Fibroblast of upper back skin (primary cell): ENCODE measurements at places on chromosomes 12 and 14.

DNA sequence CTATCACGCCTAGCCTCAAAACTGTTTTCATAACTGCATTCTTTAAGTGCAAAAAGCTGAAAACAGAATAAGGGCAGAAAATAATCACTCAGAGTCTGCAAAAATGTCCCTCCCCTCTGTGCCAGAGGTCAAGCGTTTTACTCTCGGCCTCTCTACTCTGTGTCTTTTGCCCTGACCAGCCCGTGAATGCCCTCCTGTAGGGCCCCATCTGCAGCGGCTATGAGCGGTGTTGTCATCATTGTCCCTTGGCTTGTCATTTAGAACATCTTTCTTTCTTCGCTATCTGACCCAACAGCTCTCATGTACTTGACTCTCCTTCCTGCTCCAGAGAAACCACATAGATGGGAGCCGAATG is 21.7 kb downstream of the ELK3 start:
- DNase-seq, result no peak

DNA sequence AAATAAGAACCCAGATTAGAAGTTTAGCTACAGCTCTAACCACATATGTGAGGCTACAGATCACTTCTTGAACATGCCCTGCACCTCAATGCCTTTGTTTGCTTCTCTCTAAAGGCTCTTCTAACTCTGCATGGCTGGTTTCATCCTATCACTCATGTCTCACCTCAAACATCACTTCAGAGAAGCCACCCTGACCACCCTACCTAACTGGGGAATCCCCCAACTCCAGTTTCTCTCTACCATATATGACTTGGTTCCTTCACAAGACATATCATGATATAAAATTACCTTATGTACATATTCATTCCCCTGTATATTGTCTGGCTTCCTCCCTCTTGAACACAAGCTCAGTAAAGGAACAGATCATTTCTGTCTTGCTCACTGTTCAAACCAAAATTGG is 250.2 kb upstream of the GRIP1 start:
- DNase-seq, result no peak

- peak; percentile 67 for DNase-seq
Observed at GRCh38 chr12:78121969-78122610, 291.4 kb downstream of the NAV3 start.

- DNase-seq, result no peak
Observed at GRCh38 chr12:113002676-113003075, 24.4 kb downstream of the OAS2 start.

DNA sequence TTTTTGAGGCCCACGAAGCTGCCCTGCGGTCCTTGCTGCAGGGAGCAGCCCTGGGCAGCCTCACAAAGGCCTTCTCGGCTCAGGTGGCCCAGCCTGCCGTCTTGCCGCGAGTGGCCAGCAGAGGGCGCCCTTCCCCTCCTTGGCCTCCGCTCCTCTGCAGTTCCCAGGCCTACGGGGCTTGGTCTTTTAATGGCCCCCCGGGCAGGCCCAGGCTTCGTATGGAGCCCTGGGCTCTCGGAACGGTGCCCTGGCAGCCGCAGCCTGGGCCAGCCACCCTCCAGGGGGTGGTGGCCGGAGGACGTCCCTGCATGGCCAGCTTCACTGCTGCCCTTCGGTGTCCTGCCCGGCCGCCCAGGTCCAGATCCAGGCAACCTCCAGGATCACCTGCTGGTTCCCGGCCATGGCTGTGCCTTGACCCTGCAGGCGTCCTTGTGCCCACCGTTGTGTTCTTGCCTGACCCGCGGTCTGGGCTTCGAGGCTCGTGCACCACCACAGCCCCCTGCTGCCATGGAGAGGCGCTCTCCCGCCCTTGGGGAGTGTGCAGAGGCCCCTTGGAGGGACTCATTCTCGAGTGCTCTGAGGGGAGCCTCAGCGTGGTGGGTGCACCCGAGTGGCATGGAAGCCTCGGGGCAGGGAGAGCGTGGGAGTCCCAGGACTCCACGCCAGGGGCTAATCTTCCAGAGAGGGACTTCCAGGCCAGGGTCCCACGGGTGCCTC is 9.4 kb downstream of the ASPG start:
- peak; percentile 18 for DNase-seq

GRCh38 chr14:25537846-25538455 is 488.0 kb upstream of the STXBP6 start:
- DNase-seq, result no peak

DNA sequence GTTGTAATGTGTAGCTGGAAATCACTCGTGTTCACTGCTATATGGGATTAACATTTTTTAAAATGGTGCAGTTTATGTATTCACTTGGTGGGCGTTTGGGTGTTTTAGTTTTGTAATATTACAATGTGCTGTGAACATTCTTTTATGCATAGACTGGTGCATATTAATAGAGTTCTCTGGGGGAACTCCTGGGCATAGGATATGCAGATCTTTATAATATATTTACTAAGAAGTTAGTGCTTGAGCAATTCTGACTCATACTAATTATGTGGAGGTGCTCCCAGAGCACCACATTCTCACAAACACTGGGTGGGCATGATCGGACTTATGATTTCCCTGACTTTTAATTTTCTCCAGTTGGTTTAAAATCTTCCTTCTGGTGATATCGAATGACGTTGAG is 342.3 kb downstream of the PDZRN4 start:
- DNase-seq, result no peak

- no peak for DNase-seq
Observed at GRCh38 chr12:115163710-115164109, 479.7 kb upstream of the TBX3 start.

DNA sequence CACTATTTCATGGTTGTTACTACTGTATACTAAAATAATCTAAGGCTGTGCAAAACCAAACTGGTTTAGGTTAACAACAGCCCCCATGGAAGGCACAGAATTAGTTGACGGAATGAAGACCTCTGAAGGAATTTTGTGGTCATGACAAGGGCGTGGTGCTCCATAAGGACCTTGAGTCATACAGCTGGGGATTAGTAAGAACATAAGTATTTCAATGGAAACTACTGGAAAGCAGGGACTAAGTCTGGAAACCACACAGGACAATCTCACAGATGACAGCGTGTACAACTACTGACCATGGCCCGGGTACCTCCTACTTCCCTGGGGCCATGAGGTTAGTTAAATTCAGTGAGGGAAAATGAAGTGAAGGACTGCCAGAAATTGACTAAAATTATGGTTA is 98.5 kb upstream of the PLEKHA5 start:
- peak; percentile 89 for DNase-seq

GRCh38 chr14:49975276-49975675 is 82.4 kb downstream of the ARF6 start:
- DNase-seq, result peak; percentile 92

GRCh38 chr12:23049180-23049579 is 424.2 kb downstream of the ETNK1 start:
- no peak for DNase-seq

DNA sequence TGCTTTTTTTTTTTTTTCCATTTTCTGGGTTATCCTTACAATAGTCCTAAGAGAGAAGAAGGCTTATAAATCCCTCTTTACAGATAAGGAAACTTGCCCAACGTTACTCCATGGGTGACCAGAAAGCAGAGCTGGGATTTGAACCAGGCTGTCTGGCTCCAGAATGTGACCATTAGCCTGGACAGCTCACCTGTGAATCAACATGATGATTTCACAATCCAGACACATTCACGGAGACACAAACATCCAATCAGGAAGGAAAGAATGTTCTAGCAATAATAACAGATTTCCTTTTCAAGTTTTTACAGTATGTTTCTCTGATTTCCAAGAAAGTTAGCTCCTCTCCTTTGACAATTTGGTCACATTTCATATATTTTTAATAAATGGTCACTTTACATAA is 118.3 kb downstream of the GALC start:
- no peak for DNase-seq

DNA sequence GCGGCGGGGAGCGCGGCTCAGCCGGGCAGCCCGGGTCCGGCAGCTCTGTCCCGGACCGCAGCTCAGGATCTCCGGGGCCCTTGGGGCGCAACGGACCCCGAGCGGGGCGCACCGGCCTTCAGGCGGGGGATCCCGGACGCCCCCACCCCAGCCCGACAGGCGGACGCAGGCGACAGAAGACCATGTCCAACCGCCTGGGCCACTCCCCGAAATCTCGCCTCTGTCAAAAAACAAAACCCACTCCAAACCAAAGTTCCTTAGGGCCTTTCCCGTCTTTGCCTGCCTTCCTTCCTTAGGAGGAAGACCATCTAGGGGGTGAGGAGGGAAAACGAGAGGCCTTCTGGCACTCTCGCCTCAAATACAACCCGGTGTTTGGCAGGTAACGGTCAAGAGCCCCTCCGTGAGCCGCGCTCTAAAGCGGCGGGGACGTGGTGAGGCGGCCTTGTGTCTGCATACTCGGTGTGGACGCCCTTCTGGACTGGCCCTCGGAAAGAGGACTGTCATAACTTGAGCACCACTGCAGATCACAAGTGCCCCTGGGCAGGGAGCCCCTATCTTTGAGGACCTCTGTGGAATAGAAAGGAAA is 604 bp downstream of the HCFC2 start:
- no peak for DNase-seq

DNA sequence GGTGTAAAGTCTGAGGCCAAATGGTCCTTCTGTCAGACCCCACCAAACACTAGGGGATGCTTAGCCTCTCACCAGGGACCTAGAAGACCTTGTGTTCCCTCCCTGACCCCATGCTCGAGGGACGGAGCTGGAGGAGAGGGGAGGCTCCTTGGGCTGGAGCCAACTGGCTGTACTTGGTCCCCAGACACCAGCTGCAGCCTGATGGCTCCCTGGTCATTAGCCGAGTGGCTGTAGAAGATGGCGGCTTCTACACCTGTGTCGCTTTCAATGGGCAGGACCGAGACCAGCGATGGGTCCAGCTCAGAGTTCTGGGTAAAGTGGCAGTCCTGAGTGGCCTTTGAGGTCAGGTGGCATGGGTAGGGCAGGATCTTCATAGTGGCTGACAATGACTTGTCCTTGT is 29.0 kb downstream of the PAPLN start:
- no peak for DNase-seq

GRCh38 chr12:111766608-111767361 is at the start of gene ALDH2:
Gene ALDH2 (plus strand): TSS chr12:111766933. CDS start chr12:111766983, 50 bp downstream.
- DNase-seq, result peak; percentile 73

DNA sequence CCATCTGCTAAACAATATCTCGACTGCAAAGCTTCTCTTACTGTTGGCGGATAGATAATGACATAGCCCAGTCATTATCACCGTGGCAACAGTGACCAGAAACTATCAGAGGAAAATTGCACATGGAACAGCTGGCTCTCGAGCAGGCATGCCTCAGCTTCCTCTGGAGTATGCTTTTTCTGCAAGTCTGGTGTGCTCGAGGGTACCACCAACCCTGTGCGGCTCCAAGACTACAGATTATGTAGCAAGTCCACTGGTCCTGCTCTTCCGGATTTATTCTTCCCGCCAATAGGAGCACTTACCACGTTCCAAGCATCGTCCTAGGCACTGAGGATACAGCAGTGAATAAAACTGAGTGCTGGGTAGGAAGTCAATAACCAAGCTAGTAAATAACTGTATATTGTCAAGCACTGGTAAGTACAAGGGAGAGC is 1.4 kb upstream of the GLRX5 start:
- DNase-seq, result no peak

DNA sequence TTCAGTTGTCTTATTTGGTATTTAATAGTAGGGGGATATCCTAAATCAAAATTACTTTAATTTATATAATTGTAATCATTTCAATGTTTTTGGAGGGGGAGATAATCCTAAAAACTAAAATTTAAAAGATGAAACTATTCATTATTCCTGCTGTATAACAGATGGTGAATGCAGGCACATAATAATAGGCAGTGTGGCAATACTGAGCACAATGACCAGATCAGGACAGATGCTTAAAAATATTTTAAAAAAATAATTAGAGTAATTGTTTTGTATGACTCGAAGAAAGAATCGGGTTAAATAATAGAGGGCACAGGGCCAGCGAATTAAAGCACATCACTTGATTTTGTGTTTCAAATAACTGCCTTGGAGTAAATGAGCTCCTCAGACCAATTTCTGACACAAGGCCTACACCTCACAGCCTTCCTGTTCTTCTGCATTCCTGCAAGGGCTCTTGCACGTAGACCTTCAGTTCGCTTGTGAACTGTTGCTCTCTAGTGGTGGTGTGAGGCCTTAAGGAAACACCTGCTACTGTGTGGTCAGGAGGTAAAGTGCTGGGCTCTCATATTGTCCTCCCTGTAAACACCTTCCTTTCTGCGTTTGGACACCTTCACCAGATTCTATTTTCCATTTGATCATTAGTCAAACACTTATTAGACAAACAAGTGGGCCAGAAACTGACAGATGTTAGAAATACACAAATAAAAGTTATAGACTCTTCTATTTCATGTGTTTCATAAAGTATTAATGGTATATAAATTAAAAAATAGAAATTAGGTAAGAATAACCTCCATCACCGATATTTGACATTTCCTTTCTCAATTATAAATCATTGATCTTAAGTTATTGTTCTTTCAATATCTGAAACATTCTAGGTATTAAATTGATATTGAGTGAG is 29.3 kb upstream of the KLRF1 start:
- DNase-seq, result peak; percentile 6

GRCh38 chr12:75308279-75308678 is 21.8 kb downstream of the CAPS2 start:
- DNase-seq, result no peak

DNA sequence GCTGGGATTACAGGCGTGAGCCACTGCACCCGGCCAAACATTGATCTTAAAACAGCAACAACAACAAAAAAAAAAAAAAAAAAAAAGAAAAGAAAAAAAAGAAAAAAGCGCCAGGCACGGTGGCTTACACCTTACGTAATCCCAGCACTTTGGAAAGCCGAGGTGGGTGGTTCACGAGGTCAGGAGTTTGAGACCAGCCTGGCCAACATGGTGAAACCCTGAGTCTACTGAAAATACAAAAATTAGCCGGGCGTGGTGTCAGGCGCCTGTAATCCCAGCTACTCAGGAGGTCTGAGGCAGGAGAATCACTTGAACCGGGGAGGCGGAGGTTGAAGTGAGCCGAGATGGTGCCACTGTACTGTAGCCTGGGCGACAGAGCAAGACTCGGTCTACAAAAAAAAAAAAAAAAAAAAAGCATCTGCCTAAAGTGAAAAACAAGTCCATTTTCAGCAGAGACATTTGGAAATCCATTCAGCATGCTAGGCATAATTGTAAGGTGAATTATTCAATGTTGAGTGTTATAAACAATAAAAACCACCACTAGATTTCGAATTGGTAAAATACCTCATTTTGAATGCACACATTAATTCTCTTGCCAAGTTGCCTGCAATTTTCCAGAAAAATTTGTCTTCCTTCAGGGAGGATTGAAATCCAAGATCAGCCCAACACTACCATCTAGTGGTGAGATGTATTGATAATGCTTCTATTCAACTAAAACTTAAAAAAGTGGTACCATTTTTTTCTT is 8.0 kb upstream of the CERS5 start:
- DNase-seq, result peak; percentile 83
